ENCODE measurements at places on chromosomes 2 and 18. TPM values are rescaled to one million over a fixed set of nuclear protein-coding genes. Genes with fewer than 3 reads are reported as not detected.

- DNase-seq: no peak
These were observed 7.9 kb downstream of the DES start for GRCh38 chr2:219426068-219426443.

DNA sequence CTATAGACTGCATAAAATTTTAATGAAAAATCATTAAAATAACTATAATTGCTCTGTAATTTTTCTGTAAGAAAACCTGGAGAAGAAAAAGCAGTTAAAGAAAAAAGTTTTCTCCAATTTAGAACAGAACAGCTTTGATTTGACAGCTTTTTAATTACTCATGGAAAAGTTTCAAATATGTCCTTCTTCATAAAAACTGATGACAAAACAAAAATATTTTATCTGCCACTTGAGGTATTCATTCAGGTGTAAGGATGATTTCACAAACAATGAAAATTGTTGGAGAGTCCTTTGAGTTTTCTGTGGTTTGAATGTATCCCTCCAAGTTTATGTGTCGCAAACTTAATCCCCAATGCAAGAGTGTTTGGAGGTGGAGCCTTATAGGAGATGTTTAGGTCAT, 302.3 kb upstream of the VWC2L start:
- no peak for DNase-seq

- DNase-seq: no peak
These were observed 229.9 kb upstream of the HDAC4 start for GRCh38 chr2:239630618-239631286.

GRCh38 chr2:225768741-225769140, 369.2 kb downstream of the NYAP2 start:
- no peak for DNase-seq

- DNase-seq: no peak
These were observed 360.7 kb downstream of the TMX3 start for GRCh38 chr18:68354176-68354575.

DNA sequence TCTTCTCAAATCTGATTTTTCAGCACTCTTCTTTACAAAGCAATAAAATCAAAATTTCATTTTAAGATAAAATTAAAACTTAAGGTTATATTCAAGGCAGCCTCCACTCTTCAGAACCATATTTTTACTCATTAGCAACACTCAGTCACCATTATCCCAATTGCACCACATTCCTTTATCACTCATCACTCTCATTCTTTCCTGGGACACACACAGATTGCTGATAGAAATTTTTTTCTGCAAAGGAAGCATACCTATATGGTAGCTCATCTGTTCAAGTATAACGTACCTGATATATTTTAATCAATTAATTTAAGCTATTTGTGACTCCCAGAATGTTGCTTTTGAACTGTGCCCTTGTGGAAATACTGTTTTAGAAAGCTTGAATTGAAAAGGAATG, 1559.3 kb upstream of the ZEB2 start:
- DNase-seq: no peak

Gene MOCOS
- 6.4 TPM for total RNA-seq

Gene ANO7
- 3.8 TPM for total RNA-seq

- no peak for DNase-seq
These were observed 218.2 kb downstream of the CDCA7 start for GRCh38 chr2:173572848-173573247.

DNA sequence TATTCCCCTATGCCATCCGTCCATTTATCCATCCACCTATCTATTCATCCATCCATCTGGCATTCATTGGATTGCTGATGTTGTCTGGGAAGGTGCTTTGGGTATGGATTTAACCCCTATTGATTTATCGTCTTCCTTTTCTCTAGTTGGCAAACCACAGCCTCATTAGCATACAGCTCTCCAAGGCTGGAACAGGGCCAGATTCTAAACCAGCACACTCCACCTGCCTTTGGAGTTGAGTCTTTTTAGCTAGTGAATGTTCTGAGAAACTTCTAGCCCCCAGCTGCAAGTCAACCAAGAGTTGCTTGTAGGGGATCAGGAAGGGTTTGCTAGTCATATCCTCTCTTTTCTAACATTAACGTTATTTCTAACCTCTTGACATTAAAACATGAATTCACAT, 90.7 kb downstream of the NRP2 start:
- DNase-seq: no peak

DNA sequence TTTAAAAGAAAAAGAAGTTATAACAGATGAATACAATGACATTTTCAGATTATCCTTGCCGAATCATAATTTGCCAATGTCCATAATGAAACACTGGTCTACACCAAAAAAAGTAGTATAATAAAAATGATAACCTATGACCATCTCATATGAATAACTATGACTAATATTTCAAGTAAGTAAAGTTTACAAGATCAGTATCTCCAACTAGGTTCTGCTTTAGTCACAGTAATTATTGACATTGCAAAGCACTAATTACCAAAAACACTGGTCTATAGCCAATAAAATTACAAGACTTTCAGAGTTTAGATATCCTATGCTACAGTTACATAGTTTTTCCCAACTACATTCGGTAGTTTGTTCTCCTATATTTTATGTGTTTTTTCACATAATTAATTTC, 136.7 kb downstream of the MEMO1 start:
- DNase-seq: no peak
